ENCODE measurements at places on chromosomes 3 and 15.

DNA sequence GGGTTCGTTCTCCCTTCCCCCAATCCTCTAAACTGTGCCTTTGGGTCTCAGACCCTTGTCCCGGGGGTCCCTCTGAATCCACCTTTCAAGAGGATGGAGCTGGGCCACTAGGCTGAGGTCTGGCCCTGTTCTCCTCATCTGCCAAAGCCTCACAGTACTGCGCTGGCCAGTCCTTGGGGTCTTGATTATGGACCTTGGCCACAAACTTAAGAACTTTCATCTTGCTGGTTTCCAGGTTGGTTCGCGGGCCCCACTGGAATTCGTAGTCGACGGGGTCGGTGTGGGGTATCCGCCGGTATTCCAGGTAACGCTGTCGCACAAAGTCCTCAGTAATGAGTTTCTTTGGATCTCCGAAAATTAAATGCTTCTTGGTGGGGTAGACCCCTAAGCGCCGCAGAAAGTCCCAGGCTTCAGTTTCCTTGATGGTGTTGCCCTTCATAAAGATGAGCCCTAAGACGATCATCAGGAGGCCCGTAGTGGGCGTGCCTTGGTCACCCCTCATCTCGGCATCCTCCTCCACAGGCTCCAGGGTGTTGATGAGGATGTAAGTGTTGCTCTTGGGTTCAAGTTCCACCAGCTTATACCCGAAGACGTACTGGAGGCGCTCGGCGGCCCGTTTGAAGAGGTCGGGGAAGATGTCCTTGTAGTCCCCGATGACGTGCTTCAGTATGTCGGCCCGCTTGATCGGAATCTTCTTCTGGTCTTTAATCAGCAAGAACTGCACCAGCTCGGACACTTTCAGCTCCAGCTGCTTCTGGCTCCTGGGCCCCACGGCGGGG is 727 bp downstream of the NSMCE3 start:
- DNase-seq, result no peak

DNA sequence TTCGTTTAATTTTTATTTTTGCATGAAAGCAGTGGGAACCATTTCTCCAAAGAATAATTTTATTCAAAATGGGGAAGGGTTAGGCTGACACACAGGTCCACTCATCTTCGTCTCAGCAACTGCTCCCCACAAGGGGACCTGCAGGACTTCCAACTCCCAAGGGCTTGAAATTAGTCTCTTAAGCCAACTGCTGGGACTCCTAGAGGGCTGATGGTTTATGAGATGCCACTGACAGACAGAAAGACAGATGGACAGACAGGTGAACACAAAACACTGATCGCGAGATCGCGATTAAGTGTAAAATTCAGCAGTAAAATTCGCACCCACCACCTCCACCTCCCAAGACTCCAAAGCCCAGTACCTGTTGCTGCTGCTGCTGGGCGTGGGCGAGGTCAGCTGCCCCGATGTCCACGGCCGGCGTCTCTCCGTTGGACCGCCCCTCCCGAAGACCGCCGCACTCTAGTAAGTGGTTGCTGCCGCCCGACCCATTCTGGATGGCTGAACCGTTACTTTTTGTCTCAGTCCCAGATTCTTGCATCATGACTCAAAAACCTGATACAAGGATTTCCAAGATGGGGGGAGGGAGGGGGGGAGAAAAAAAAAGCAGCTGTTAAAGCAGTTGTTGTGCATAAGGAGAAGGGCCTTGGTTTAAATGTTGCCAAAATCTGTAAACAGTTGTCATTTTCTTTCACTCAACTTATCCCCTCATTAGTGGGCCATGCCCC is 385.5 kb downstream of the FOXP1 start:
- no peak for DNase-seq

- no peak for DNase-seq
These were observed 55.9 kb downstream of the CLDN1 start for GRCh38 chr3:190266265-190266912.

DNA sequence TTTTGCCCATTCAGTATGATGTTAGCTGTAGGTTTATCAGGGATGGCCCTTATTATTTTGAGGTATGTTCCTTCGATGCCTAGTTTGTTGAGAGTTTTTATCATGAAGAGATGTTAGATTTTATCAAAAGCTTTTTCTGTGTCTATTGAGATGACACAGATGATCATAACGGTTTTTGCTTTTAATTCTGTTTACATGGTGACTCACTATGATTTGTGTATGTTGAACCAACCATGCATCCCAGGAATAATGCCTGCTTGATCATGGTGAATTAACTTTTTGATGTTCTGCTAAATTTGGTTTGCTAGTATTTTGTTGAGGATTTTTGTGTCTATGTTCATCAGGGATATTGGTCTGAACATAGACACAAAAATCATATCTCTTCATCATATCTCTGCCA is 8.3 kb downstream of the GPR156 start:
- DNase-seq, result no peak

GRCh38 chr3:102159810-102160451 is 274.9 kb upstream of the ZPLD1 start:
- no peak for DNase-seq

DNA sequence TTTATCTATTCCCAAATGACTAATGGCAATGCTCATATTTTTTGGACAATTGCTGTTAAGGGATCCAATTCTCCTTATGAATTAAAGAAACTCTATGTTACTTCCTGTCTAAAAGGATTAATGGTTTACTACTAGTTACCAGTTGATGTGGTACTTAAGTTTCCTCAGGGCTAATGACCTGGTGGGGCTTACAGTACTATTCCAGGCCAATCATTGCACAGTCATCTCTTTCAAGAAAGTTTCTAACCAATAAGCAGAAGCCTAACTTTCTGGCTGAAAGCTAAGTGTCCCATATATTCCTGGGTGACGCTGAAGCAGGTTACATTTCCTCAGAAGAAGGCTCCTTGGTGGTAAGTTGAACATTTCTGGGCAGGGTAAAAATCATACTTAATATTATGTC is at the start of gene SLC12A1:
TSS of gene SLC12A1 (plus strand) at position 322 of the 400 bp plus-strand sequence. CDS start 1,418 bp downstream, outside the sequence.
- DNase-seq, result no peak

GRCh38 chr3:127525373-127525772 is 65.2 kb downstream of the TPRA1 start:
- DNase-seq, result no peak
